ENCODE measurements at places on chromosomes 2 and 18.

- DNase-seq: no peak
Measured at GRCh38 chr2:159982270-159982669, 80.1 kb downstream of the PLA2R1 start.

DNA sequence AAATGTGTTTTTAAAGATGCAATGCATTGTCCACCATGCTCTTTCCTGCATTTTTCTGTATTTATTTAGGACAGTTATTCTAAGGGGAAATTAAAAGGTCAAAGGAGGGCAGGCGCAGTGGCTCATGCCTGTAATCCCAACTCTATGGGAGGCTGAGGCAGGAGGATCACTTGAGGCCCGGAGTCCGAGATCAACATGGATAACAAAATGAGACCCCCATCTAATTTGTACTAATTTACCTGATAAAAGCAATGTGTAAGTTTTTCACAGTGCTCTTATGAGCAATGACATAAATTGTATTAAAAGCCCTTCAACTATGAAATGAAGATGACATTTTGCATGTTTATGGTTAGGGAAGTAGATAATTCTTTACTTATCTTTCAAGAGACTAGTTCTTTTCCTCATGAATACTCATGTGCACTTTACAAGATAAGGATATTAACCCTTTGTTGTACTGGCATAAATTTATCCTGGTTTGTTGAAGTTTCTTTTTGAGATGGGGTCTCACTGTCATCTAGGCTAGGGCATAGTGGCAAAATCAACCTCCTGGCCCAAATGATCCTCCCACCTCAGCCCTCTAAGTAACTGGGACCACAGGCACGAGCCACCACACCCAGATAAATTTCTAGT lies 9.7 kb downstream of the HSBP1L1 start:
- no peak for DNase-seq

DNA sequence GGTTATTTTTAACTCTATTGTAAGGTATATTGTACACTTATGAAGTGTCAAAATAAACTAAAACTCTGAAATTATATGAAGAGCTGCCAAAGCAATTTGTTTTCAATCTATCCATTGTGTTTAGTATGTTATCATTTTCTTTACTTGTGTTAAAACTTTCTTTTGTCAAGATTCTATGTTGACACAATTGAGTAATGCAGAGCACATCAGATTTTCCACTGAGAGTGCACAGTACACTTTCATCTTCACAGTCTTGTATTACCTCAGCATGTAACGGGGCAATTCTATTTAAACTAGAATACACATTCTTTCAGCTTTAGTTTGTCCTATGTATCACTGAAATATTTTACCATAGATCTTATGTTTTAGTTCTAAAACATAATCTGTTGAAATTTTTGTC lies 304.4 kb upstream of the ZC3H15 start:
- DNase-seq: no peak

DNA sequence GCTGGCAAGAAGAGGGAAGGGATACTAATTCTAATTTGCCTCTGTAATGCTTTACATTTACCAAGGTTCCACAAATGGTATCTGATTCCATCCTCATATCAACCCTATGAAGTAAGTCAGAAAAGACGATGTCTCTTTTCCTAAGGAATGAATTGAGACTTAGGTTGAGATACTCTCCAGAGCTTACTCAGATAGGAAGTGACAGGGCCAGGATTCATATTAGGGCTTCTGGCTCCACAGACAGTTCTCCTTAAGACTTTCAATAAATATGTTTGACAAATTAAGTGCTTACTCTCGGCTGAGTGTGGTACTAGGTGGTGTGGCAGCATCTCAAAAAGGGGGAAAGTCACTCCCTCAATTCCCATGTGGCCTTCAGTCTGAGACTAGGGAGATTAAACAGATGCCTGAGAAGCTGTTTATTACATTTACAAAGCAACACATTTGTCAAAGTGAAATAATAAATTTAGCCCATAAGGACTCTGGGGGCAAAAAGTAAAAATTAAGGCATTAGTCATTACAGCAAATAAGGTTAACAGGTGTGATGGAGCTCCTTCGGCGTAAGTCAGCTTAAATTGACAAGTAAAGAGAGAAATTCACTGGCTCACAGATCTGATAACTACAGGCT lies 14.2 kb downstream of the CDK15 start:
- no peak for DNase-seq

DNA sequence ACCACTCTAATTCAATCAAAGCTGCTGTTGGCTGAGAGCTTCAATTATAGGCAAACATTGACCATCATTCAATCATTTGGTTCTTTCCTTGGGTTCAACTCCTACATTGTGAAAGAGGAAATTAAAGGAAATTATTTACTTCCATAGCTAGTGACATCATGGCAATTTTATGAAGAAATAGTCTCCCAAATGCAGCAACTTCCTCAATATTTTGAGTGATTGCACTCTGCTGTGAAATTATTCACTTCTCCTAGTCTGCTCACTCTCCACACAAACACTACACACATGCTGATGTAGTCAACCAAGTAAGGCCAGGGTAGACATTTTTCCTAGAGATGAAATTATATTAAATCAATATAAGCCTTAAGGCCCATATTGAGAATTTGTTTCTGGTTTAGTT lies 86.7 kb upstream of the NCKAP5 start:
- DNase-seq: no peak

DNA sequence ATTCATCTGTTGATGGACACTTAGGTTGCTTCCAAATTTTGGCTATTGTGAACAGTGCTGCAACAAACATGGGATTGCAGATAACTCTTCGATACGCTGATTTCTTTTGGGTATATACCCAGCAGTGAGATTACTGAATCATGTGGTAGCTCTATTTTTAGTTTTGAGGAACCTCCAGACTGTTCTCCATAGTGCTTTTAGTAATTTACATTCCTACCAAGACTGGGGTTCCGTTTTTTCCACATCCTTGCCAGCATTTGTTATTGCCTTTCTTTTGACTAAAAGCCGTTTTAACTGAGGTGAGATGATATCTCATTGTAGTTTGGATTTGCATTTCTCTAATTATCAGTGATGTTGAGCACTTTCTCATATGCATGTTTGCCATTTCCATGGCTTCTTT lies 200.3 kb downstream of the MBD5 start:
- DNase-seq: no peak

- DNase-seq: no peak
Measured at GRCh38 chr2:7752291-7752690, 835.1 kb downstream of the RNF144A start.

- DNase-seq: no peak
Measured at GRCh38 chr2:188813315-188813714, 160.9 kb upstream of the COL3A1 start.

- no peak for DNase-seq
Measured at GRCh38 chr2:88831792-88832248, 140.3 kb downstream of the RPIA start.

DNA sequence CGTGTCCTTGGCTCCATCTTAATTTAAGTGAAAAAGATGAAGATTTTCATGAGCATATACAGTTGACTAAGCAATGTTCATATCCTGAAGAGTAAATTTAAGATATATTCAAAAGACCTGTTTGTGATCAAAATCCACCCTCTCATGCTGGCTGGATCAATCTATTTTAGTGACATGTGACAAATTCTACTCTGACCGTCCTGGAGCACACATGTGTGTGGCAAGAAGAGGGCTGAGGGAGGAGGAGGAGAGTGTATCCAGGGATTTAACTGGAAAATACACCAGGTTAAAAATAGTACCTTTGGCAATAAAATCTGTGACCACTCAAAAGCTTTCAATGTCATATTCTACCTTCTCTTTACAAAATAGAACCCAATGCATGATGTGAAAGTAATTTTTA lies 228.7 kb downstream of the PID1 start:
- DNase-seq: no peak

DNA sequence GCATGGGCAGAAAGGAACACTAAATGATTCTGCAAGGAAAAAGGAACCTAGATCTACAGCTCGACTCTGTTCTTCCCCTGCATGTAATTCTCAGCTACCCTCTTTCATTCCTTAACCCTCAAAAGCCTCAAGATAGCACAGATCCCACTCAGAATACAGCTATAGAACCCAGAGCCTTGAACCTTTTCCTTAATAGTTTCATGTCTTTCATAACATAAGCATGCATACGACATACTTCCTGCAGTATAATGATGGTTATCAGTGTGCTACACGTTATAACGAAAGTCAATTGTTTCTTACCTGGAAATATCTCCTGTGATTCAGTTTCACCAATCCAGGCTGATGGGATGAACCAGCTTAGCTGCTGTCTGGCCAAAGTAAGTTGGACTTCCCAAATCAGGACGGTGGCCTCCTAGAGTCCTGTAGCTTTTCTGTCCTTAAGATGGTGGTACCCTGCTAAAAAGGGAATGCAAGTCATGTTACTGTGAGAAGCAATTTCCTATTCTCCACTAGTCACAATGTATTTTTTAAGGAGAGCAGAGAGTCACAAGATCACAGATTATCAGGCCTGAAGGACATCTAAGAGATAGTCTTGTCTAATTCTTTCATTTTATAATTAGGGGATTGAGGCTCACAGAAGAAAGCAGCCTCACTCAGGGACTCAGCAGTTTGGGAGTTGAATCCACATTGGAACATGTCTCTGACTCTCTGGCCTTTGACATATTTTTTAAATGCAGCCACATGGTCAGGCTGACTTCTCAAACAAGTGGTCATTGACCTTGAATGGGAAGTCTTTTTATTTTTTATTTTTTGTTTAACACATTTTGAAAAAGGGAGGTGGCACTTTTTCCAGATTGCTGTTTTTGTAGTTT lies 41.8 kb downstream of the CYRIA start:
- DNase-seq: no peak

GRCh38 chr2:112255875-112256274 lies 1.0 kb upstream of the ZC3H8 start:
- no peak for DNase-seq

- no peak for DNase-seq
Measured at GRCh38 chr18:6649421-6650126, 79.9 kb upstream of the ARHGAP28 start.

DNA sequence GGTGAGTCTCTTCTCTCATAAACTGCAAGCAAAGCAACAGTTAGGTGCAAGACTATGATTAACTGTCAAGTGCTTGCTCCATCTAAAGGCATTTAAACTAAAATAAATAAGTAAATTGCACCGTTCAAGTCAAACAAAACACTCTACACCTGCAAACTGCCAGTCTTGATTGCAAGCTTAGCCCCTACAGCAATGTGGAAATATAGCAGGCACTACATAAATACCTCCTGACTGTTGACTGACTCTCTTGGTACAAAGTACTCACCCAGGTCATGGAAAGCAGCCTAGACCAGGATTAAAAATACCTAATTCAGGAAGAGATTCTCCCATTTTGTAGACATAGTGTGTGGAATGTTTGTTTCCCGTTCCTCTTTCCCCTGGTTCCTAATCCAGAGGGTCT lies 176.6 kb upstream of the KLHL29 start:
- DNase-seq: no peak

Measured in activated CD4-positive, alpha-beta T cell treated with anti-CD3 and anti-CD28 coated beads, Interleukin-2, amount 50 U/mL, for 4 hours (primary cell).